T-cell (primary cell): ENCODE measurements at places on chromosomes 13 and 19. TPM values are rescaled to one million over a fixed set of nuclear protein-coding genes. Genes with fewer than 3 reads are reported as not detected.
A peak's percentile ranks its signal among the peaks of the same experiment; 100 is the strongest.

GRCh38 chr13:101465877-101466276 is 13.4 kb downstream of the ITGBL1 start:
- H3K36me3 ChIP-seq, result no peaks in the 10 kb centered on the region
- DNase-seq, result no peak
- no peaks in the 10 kb centered on the region for H3K4me1 ChIP-seq
- no peak overlapping the region for H3K4me3 ChIP-seq

DNA sequence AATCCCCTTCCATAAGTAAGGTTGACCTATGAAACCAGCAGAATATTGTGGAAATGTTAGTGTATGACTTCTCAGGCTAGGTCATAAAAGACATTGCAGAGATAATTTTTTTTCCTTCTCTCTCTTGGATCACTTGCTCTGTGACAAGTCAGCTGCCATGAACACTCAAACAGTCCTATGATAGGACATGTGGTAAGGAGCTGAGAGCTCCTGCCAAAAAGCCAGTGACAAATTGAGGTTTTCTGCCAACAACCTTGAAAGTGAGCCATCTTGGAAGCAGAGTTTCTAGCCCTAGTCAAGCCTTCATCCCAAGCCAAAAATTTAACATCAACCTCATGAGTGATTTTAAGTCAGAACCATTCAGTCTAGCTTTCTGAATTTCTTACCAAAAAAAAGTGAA is 270.9 kb upstream of the NBEA start:
- H3K4me1 ChIP-seq, result no peaks in the 10 kb centered on the region
- DNase-seq, result no peak
- H3K27me3 ChIP-seq, result no peaks in the 10 kb centered on the region

DNA sequence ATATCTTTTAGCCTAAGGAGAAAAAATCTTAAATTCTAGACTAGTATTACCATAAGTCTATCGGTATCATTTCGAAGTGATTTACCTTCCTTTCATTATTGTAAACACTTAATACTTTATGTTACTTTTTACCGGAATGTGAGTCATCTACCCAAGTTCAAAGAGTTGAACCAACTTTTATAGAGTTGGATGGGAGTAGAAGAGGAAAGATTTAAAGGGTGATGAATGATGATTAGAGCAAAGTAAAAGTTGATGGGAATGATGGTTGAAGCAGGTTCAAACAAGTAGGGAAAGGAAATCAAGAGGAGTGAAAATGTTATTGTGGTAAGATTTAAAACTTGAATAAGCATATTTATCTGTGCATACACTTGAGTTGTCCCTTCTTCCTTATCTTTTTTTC is 11.3 kb upstream of the LPAR6 start:
- no peak overlapping the region for H3K4me3 ChIP-seq
- H3K4me1 ChIP-seq, result no peaks in the 10 kb centered on the region
- no peak overlapping the region for H3K27ac ChIP-seq
- no peaks in the 10 kb centered on the region for H3K27me3 ChIP-seq
- no peaks in the 10 kb centered on the region for H3K36me3 ChIP-seq
- DNase-seq, result no peak

ZNF575 gene
- 12.7 TPM for total RNA-seq

CATSPERD gene
- total RNA-seq, result not detected

- H3K4me1 ChIP-seq, result no peaks in the 10 kb centered on the region
- H3K4me3 ChIP-seq, result no peak overlapping the region
- no peak overlapping the region for H3K27ac ChIP-seq
- H3K36me3 ChIP-seq, result no peaks in the 10 kb centered on the region
These were observed 279.8 kb upstream of the EDNRB start for GRCh38 chr13:78198419-78198818.

ATP4A gene
- not detected for total RNA-seq

DNA sequence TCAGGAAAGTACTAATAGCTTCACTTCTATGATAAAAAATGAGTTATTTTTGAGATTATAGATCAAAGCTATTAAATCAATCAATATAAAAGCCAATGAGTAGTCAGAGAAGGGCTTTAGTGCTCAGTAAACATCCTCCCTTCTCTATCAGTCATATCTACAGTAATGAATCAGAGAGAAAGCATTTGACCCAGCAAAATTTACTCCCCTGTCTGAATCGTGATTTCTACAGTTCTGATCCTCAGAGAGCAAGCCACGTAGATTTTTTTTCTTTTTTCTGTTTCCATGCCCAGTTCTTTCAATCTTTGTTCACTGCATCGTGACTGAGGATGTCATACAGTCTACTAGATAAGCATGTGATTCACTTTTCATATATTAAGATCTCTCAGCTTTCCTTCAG is 16.2 kb upstream of the MBNL2 start:
- H3K4me1 ChIP-seq, result peaks cover 10% of the 10 kb centered on the region
- H3K36me3 ChIP-seq, result no peaks in the 10 kb centered on the region
- H3K27me3 ChIP-seq, result no peaks in the 10 kb centered on the region
- no peak overlapping the region for H3K27ac ChIP-seq

GRCh38 chr13:89584058-89584620 is 1763.3 kb upstream of the MIR17HG start:
- H3K4me3 ChIP-seq, result no peak overlapping the region
- no peaks in the 10 kb centered on the region for H3K27me3 ChIP-seq

ZNF302 gene
- 35.7 TPM for total RNA-seq

MEIOSIN gene
- total RNA-seq, result not detected

- H3K4me1 ChIP-seq, result peaks cover 9% of the 10 kb centered on the region
- H3K27ac ChIP-seq, result no peak overlapping the region
- H3K27me3 ChIP-seq, result no peaks in the 10 kb centered on the region
- DNase-seq, result no peak
These were observed 988 bp upstream of the CCDC169 start for GRCh38 chr13:36298535-36299068.

DNA sequence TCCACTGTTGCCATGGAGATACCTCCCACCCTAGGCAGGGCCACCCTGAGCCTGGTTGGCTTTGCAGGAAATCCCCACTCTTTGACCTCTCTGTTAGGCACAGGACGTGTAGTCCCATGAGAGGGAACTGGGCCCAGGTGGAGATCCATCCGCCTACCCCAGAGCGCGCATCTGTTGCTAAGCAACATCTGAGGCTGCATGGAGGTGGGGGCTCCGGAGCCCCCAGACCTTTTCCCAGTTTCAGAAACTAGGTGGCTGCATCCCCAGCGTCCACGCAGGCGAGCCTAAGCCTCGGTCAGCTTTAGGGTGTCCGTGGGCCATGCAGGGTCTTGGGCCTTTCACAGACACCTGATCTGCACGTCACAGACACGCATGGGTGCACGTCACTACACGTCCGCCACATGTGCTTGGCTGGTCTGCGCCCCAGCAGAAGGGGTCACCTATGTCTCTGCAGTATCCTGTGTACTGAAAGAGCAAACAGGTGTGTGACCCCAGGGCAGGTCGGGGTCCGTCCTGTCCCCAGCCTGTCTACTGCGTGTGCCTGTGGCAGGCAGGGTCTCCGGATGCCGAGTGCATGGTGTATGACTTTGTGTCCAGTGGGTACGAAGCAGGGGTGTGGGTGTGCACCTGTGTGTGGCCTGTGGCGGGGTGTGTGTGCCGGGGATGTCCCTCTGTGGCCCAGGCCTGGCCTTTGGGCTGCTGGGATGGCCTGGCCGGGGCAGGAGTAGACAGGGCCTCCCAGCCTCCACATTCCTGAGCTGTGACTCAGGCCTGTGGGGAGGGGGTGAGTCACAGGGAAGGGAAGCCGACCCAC is 4.1 kb upstream of the CIRBP start:
- DNase-seq, result no peak
- no peaks in the 10 kb centered on the region for H3K27me3 ChIP-seq
- peaks cover 67% of the 10 kb centered on the region for H3K4me1 ChIP-seq
- peak overlapping the region; percentile 18 for H3K27ac ChIP-seq
- no peak overlapping the region for H3K4me3 ChIP-seq
- H3K36me3 ChIP-seq, result no peaks in the 10 kb centered on the region

ZNF99 gene
- total RNA-seq, result not detected

NOVA2 gene
- not detected for total RNA-seq

LAIR1 gene
- 40.2 TPM for total RNA-seq

DNA sequence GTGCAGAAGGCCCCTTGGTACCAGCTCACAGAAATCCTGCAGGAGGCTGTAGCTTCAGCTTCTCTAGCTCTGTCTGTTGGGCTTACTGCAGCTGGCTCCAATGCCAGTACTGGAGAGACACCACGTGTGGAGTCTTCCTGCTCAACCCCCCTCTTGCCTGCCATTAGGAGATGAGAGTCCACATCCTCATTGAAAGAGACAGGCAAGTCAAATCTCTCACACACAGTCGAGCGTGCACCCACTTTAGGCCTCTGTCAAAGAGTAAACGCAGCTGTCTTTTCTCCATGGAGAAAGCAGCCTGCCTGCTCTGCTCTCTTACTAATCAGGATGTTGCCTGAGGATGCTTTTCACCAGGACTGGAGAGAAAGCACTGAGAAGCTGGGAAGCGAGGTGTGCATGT is 523.0 kb upstream of the NBEA start:
- H3K36me3 ChIP-seq, result no peaks in the 10 kb centered on the region
- DNase-seq, result no peak
- no peaks in the 10 kb centered on the region for H3K4me1 ChIP-seq
- H3K4me3 ChIP-seq, result no peak overlapping the region

LYPD3 gene
- 4.2 TPM for total RNA-seq

GRCh38 chr13:80338781-80339562 is 2.0 kb downstream of the SPRY2 start:
- H3K4me1 ChIP-seq, result peaks cover 33% of the 10 kb centered on the region
- no peak for DNase-seq
- H3K27ac ChIP-seq, result no peak overlapping the region
- peak overlapping the region; percentile 46 for H3K4me3 ChIP-seq
- H3K27me3 ChIP-seq, result peaks cover 47% of the 10 kb centered on the region
- H3K36me3 ChIP-seq, result no peaks in the 10 kb centered on the region

AMER2 gene
- total RNA-seq, result 0.03 TPM

TMEM238 gene
- 20.0 TPM for total RNA-seq

GRCh38 chr13:98293570-98294142 is 116.6 kb upstream of the RNF113B start:
- no peaks in the 10 kb centered on the region for H3K4me1 ChIP-seq
- H3K4me3 ChIP-seq, result no peak overlapping the region
- no peak for DNase-seq
- no peak overlapping the region for H3K27ac ChIP-seq
- H3K27me3 ChIP-seq, result no peaks in the 10 kb centered on the region

DNA sequence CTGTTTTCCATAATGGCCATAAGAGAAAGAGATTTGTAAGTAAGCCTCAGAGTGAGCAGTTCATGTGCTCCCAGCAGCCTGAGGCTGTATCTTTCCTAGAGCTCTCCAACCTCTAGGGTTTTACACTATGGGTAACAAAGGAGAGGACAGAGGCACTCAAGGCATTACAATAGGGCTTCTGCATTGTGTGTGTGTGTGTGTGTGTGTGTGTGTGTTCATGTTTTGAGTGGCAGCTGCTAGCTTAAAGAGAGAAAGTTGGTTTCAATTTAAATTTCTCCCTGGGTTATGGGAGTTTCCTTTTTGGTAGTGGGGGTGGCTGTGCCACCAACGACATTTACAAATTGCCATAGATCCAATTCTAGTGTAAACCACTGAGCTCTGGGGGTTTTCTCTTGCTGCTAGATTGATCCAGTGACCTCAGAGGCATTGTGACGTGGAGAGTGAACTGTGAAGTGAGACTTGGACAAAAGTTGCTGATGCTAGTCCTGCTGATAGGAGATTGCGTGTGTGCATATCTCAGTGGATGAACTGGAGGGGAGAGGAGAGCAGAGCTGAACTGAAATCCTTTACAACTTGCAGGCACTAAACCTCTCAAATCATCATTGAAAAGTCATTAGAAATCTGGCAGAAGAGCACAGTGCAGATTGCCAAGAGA is 67.2 kb upstream of the OLFM4 start:
- no peaks in the 10 kb centered on the region for H3K36me3 ChIP-seq
- DNase-seq, result no peak
- no peaks in the 10 kb centered on the region for H3K27me3 ChIP-seq
- H3K4me3 ChIP-seq, result no peak overlapping the region
- no peaks in the 10 kb centered on the region for H3K4me1 ChIP-seq

- H3K27me3 ChIP-seq, result no peaks in the 10 kb centered on the region
- H3K4me1 ChIP-seq, result peaks cover 13% of the 10 kb centered on the region
- DNase-seq, result no peak
These were observed 1.9 kb upstream of the ITM2B start for GRCh38 chr13:48231080-48231479.

GRCh38 chr19:42111384-42111783 is 20.9 kb downstream of the POU2F2 start:
- H3K27me3 ChIP-seq, result no peaks in the 10 kb centered on the region
- H3K4me3 ChIP-seq, result no peak overlapping the region
- no peak for DNase-seq
- H3K36me3 ChIP-seq, result peaks cover 36% of the 10 kb centered on the region
- H3K4me1 ChIP-seq, result peaks cover 4% of the 10 kb centered on the region
- no peak overlapping the region for H3K27ac ChIP-seq

DNA sequence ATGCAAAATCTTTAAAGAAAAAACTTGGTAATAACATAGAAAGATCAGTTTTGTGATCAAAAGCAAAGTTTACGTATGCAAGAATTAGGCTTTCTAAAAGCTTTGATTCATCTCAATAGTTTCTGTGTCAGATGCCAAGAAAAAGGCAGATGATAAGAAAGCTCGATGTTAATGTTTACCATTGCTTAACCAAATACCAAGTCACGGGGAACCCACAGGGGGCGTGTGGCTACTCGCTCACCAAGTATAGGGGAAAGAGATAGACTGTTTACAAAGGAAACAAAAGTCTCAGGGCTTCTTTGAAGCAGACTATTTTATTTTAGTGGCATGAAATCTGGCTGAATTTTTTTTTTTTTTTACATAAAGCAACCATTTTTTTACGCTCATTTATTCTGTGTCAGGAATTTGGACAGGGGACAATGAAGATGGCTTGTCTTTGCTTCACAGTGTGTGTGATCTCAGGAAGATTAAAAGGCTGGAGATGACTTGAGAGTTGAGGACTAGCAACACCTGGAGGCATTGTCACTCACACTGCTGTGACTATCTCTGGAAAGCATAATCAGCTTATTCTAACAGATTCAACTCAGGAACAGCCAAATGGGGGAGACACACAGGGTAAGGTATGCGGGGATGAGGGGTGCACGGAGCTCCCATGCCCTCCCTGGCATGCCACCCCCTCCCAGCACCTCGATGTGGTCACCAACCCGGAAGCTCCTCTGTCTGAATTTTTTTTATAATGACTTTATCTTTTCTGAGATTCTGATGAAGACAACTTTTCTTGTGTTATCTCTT is 24.9 kb downstream of the RCBTB1 start:
- no peak overlapping the region for H3K27ac ChIP-seq
- H3K36me3 ChIP-seq, result no peaks in the 10 kb centered on the region

GRCh38 chr19:29675120-29675649 is 9.9 kb downstream of the PLEKHF1 start:
- no peaks in the 10 kb centered on the region for H3K27me3 ChIP-seq
- H3K4me1 ChIP-seq, result peaks cover 100% of the 10 kb centered on the region
- DNase-seq, result no peak
- H3K36me3 ChIP-seq, result peaks cover 14% of the 10 kb centered on the region
- H3K27ac ChIP-seq, result peak overlapping the region; percentile 64

GRCh38 chr13:84208246-84208910 is 326.1 kb upstream of the SLITRK1 start:
- no peaks in the 10 kb centered on the region for H3K4me1 ChIP-seq
- no peak for DNase-seq
- no peaks in the 10 kb centered on the region for H3K27me3 ChIP-seq
- H3K27ac ChIP-seq, result no peak overlapping the region

GRCh38 chr13:77323858-77324257 is 3.0 kb downstream of the MYCBP2 start:
- no peak overlapping the region for H3K4me3 ChIP-seq
- H3K27ac ChIP-seq, result no peak overlapping the region
- no peak for DNase-seq
- peaks cover 66% of the 10 kb centered on the region for H3K4me1 ChIP-seq
- no peaks in the 10 kb centered on the region for H3K27me3 ChIP-seq
- no peaks in the 10 kb centered on the region for H3K36me3 ChIP-seq
